Activated CD4-positive, alpha-beta T cell treated with anti-CD3 and anti-CD28 coated beads, Interleukin-2, amount 50 U/mL, for 24 hours (primary cell): ENCODE measurements at places on chromosomes 7 and 10.

- DNase-seq: no peak
Measured at GRCh38 chr10:106672517-106673175, 491.9 kb downstream of the SORCS1 start.

DNA sequence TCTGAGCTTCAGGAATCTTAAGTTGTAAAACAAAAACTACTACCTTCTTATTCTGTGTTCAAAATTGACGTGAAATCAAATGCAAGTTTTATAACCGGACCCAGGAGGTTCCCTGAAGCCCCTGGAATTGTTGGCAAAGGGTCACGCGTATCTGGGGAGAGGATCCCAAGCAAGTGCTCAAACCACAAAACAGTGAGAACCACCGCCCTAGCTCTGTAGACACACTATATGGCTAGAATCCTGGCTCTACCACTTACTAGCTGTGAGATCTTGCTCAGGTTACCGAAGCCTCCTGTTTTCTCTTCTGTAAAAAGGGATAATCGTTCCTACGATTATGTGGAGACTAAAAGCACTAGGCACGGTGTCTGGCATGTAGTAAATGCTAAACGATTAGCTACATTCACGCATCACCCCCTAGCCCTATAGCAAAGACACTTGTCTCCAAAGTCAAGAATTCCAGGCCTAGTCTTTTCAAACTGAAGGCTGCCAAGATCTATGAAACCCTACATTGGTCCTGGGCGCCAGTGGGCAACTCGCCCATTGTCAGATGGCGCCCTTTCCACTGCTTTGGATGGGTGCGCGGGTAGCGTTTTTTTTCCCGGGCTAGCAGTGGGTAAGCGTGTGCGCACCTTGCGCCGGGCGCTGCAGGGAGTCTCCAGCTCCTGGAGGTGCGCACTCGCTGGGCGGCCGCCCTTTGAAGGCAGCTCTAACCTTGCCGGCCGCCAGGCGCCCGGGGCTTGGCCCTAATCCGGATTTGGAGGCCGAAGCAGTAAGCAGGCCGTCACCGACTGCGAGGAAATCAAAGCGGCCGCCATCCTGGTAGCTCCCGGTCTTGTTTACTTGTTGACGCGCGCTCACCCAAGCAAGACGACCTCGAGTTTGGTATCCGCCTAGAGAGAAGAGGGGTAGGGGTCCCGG lies 11.6 kb upstream of the NKX2-3 start:
- DNase-seq: no peak

GRCh38 chr7:51639661-51640334 lies 323.2 kb upstream of the COBL start:
- no peak for DNase-seq

- no peak for DNase-seq
Measured at GRCh38 chr7:147418966-147419365, 1171.6 kb upstream of the C7orf33 start.
